Ecto neural progenitor cell (in vitro differentiated cells): ENCODE measurements at places on chromosomes 6 and 20.
A peak's percentile ranks its signal among the peaks of the same experiment; 100 is the strongest.

GRCh38 chr6:100665041-100665380, 200.3 kb upstream of the SIM1 start:
- no peak for DNase-seq

- no peak for DNase-seq
These were observed 17.4 kb upstream of the TMEM217 start for GRCh38 chr6:37275350-37275749.

GRCh38 chr20:49659056-49659455, 54.6 kb downstream of the B4GALT5 start:
- peak; percentile 55 for DNase-seq

DNA sequence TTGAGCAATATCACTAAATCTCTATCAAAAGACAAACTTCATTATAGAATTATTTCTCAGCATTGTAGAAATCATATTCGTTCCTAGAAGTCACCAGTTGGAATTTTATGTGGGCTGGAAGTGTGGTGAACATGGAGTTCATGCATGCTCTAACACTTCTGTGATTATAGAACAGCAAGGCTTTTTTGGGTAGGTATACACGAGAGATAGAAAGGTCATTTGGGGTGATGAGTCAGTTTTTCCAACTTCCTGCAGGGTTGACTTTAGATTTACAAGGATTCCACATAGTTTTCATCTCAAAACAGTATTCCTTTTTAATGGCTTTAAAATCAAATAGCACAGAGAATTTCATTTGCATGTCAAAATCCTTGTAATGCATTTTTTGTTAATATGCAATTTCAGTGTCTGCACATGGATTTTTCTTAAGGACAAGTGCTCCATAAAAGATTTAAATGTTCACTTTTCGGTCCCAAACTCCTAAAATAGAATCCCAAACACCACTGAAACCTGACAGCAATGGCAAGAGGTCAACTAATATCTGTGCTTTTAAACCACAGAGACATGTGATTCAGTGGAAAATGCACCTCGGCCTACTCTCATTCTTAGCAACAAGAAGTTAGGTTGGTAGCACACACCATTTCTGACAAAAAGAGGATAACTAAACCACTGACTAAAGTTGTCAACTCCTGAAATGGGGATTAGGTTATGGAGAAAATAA, 211.0 kb downstream of the MOXD1 start:
- no peak for DNase-seq

DNA sequence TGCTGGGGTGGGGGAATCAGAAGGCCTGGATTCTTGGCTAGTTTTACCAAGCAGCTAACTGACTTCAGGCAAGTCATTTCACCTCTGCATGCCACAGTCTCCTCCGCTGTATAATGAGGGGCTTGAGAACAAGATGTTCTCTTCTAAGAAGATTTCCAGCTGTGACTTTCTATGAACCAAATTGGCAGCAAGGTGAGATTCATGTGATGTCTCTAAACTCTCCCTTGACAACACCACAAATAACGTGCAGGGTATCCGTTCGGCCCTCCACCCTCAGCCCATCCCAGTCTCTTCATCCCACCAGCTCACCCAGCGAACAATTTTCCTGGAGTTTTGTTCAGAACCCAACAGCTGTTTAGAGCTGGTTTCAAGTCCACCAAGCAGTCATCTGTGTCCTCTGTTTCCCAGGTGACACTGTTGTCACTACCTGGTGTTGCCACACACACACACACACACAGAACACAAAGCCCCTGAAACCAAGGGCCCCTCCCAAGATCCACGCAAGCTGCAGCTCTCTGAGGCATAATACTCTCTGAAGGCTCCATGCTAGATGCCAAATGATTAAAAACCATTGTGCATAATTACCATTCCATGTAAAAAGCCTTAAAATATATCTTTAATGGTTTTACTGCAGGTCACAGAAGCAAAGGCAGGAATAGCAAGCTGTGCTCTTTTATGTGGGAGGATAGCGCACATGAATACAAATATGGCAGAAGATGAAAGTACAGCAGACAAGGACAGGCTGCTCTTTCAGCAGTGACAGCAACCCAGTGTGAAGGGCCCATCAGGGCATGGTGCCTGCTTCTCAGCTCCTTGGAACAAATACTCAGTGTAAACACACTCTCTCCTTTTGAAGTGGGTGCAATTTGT, 48.2 kb downstream of the ARHGAP18 start:
- DNase-seq, result no peak
